ENCODE measurements at places on chromosomes 6 and 20. TPM values are rescaled to one million over a fixed set of nuclear protein-coding genes. Genes with fewer than 3 reads are reported as not detected.

The GPSM3 gene
- 3.6 TPM for total RNA-seq

The C20orf204 gene
- 0.07 TPM for total RNA-seq

The ADAM33 gene
- total RNA-seq = 9.7 TPM

The SIRPB2 gene
- total RNA-seq = 2.6 TPM

The BTNL2 gene
- total RNA-seq = not detected

The CTCFL gene
- total RNA-seq = not detected

The OPRL1 gene
- 0.75 TPM for total RNA-seq

The SEC23B gene
- total RNA-seq = 6.8 TPM

The HTR1E gene
- not detected for total RNA-seq

The GRM1 gene
- 0.07 TPM for total RNA-seq

The POPDC3 gene
- total RNA-seq = 39.3 TPM

The HRH3 gene
- not detected for total RNA-seq

The VNN1 gene
- total RNA-seq = 0.19 TPM

The CLPSL1 gene
- not detected for total RNA-seq

The CTAGE9 gene
- total RNA-seq = not detected

The MKKS gene
- total RNA-seq = 12.4 TPM

The CDSN gene
- not detected for total RNA-seq

The C20orf202 gene
- not detected for total RNA-seq

The REM1 gene
- total RNA-seq = 3.1 TPM

The TULP1 gene
- total RNA-seq = not detected

The TRERF1 gene
- total RNA-seq = 2.5 TPM
